Tracheal epithelial cell (primary cell): ENCODE measurements at places on chromosomes 7 and 10. TPM values are rescaled to one million over a fixed set of nuclear protein-coding genes. Genes with fewer than 3 reads are reported as not detected.

Gene ZNF365
- total RNA-seq = 0.85 and 3.4 TPM in 2 replicates

Gene GDF10
- total RNA-seq = under 0.01 TPM in 1 of 2 replicates, not detected in the other

Gene OR6B1
- not detected in 2 replicates for total RNA-seq

Gene SUGCT
- 16.6 and 17.1 TPM in 2 replicates for total RNA-seq

Gene NME8
- not detected in 2 replicates for total RNA-seq

Gene DGKI
- total RNA-seq = 4.1 TPM in 1 of 2 replicates, not detected in the other

Gene TMEM168
- 12.0 and 26.6 TPM in 2 replicates for total RNA-seq

Gene TAS2R41
- total RNA-seq = not detected in 2 replicates

Gene IGFBP1
- total RNA-seq = 0.24 TPM in 1 of 2 replicates, not detected in the other

Gene APBB1IP
- total RNA-seq = 1.4 TPM in 1 of 2 replicates, not detected in the other

Gene CALML3
- total RNA-seq = 1.1 and 2.7 TPM in 2 replicates

Gene TMEM196
- under 0.01 TPM in 1 of 2 replicates, not detected in the other for total RNA-seq

Gene OPN1SW
- total RNA-seq = not detected in 2 replicates

Gene DHX32
- total RNA-seq = 48.6 and 52.5 TPM in 2 replicates

Gene C10orf95
- 3.1 and 5.1 TPM in 2 replicates for total RNA-seq

Gene NKX2-3
- total RNA-seq = not detected in 2 replicates

Gene CUZD1
- total RNA-seq = 0.48 and 0.64 TPM in 2 replicates

Gene CPXM2
- 0.21 and 0.48 TPM in 2 replicates for total RNA-seq

Gene ADAM12
- 5.1 TPM in 1 of 2 replicates, not detected in the other for total RNA-seq

Gene CAV2
- 225 and 241 TPM in 2 replicates for total RNA-seq

Gene SDK1
- total RNA-seq = 0.43 and 1.7 TPM in 2 replicates

Gene MCMBP
- total RNA-seq = 61.6 and 62.9 TPM in 2 replicates

Gene OR6V1
- not detected in 2 replicates for total RNA-seq

Gene LEP
- 0.21 and 0.24 TPM in 2 replicates for total RNA-seq

Gene ADRB1
- total RNA-seq = 0.24 and 4.0 TPM in 2 replicates

Gene CLDN4
- 60.3 and 251 TPM in 2 replicates for total RNA-seq

Gene ACSL5
- under 0.01 and 2.7 TPM in 2 replicates for total RNA-seq
